Spinal cord (tissue), 10 donors: ENCODE measurements at places on chromosomes 12 and 14.

GRCh38 chr14:74614508-74615495, 2.8 kb upstream of the LTBP2 start:
- no peak for DNase-seq

- no peak for DNase-seq
Observed at GRCh38 chr14:98951521-98952152, 320.4 kb downstream of the BCL11B start.

DNA sequence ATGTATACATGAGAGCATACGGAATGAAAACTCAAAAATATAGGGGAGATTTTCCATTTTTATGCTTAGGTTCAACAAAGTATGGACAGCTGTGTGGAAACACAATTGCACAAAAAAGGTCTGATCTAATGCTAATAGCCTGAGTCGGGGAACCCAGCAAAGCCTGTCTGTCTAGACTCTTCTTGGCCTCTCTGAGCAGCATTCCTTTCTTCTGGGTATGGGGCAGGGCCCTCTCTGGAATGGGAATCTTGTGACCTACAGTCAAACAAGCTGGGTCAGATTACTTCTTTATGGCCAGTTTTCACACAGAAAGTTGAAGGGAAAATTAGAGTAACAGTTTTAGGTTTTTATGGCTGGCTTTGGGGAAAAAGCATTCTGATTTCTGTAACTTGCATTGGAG, 534.0 kb upstream of the LMO3 start:
- DNase-seq, result no peak

DNA sequence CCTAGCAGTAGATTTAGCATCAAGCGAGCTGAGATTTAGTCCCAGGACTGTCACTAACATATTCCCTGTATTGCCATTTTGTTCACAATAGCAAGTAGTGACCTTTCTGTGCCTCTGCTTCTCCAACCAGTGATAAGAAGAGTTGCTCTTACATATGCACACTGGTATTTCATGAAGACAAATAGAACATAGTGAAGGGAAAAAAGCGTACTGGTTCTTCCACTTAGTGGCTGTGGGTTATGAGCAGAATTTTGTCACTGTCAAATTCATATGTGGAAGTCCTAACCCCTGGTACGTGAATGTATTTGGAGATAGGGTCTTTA, 12.3 kb upstream of the PPFIBP1 start:
- no peak for DNase-seq
